ENCODE measurements at places on chromosomes 5 and 9.

- DNase-seq, result no peak
Measured at GRCh38 chr9:83986195-83986594, 5.6 kb downstream of the RMI1 start.

DNA sequence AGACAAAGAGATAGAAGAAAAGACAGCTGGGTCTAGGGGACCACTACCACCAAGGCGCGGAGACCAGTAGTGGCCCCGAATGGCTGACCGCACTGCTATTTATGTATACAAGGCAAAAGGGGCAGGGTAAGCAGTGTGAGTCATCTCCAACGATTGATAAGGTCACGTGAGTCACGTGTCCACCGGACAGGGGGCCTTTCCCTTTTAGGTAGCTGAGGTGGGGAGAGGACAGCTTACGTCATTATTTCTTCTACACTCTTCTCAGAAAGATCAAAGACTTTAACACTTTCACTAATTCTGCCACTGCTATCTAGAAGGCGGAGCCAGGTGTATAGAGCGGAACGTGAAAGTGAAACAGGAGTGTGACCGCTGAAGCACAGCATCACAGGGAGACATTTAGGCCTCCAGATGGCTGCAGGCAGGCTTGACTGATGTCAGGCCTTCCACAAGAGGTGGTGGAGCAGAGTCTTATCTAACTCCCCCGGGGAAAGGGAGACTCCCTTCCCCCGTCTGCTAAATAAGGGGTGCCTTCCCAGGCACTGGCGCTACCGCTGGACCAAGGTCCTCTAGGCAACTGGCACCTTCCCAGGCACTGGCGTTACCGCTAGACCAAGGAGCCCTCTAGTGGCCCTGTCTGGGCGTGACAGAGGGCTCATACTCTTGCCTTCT, 6.1 kb upstream of the PRR16 start:
- no peak for DNase-seq

DNA sequence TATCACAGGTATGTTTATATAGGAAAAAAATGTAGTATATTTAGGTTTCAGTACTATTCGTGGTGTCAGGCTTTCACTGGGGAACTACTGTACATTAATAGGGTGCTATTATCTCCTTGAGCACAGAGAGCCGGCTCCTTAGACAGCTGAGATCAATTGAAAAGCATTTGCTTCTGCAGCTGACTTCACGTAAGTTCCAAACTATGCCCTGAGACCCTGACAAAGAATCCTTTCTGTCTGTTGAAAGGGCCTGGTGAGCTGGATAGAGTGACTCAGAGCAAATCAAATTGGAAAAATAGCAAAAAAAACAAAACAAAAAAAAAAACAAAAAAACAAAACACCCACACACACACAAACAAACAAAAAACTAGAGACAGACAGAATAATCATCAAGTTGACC, 652.0 kb downstream of the MTRR start:
- DNase-seq, result no peak

DNA sequence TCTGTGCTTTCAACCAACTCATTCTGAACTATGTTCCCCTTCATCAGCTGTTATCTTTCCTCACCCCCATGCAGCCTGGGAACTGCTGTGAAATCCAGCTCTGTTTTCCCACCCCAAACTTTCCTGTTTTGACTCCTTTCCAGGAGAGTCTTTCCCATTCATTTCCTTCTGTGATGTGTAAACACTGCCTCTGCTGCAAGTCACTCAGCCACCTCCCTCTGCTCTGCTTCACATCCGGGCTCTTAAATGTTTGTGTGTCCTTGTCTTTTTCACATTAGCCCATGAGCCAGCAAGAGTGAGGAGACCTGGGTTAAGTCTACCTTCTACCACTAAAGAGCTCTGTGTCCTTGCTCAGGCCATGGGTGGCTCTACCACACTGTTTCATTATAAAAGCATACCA, 137.5 kb downstream of the ICE1 start:
- no peak for DNase-seq

DNA sequence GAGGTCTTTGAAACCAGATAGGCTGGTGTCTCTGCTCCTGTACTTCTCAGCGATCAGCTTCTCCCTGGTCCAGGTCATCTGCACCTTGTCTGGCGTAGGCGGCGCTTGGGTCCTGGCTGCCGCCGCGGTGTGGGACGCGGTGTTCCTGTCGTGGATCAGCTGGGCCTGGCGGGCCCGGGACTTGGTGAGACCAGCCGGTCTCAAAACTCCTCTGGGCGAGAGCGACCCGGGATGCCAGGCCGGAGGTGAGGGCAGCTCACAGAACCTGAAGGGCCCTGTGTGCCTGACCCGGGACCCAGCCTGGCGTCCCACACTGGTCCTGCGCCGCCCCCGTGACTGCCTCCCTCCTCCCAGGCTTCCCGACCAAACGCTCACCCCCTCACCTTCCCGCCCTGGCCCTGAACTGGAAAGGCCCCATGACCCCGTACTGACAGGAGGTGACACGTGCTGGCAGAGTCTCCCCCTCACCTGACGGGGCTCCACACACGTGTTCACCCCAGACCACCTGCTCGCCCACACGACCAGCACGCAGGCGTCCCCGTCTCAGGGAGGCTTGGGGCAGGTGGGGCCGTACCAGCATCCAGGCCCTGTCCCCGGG, 49.0 kb downstream of the NKD2 start:
- no peak for DNase-seq

DNA sequence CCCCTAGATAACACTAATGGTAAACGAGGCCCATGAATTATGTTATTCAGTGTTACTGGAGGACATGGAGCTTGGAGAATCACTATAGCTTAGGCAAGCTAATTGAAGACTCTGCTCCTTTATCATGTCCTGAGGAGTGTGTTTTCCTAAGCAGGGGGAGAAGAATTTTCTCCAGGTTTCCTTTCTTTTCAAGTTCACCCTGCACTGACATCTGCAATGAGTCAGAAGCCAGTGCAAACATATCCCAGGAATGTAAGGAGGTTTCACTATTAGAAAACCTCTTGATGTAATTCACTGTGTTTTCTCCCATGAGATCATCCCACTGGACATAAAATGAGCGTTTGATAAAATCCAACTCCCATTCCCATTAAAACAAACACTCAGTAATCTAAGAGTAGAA, 75.6 kb downstream of the DMRT2 start:
- DNase-seq, result no peak

DNA sequence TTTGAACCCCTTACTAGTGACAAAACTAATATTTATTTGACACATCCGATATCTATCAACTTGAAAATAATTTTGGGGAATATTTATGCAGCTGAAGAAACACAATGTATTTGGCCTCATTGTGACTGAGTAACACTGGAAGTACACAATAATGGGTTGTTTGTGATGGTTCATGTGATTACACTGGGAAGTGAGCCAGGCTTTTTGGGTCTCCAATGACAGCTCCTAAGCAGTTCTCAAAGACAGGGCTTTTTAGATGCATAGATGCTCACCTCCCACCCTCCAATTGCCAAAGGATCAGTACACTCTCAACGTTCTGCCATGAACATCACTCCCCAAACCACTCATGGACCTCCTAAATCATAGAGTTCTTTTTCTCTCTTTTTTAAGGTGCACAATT, 170.0 kb downstream of the SLC24A2 start:
- DNase-seq, result no peak

DNA sequence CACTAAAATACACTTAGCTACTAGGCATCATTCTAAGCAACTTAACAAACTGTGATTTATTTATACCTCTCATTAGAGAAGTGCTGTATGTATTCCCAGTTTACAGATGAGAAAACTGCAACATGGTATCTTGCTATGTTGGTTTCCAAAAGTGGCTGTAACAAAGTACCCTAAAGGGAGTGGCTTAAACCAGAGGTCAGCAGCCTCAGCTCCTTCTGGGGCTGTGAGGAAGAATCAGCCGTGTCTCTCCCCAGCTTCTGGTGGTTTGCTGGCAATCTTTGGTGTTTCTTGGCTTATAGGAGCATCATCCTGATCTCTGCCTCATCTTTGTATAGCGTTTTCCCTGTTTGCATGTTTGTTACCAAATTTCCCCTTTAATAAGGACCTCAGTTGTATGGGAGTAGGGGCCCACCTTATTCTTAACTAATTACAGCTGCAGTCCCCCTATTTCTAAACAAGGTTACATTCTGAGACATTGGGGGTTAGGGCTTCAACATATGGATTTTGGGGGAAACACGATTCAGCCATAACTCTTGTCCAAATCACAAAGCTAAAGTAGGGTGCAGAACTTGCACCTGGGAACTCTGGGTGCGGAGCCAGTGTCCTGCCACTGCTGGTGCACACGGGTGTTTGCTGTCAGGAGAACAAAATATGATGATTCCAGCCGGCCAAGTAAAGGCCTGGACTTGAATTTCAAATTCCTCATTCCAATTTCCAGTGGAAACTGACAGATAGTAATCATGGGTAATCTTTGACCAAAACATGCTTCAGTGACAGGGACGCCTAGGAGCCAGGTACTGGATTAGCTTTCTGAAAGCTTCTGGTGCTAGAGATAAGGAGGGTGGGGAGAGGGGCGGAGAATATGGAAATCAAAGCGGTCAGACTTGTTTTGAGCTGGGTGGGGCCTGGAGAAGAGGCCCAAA, 43.3 kb downstream of the RAI14 start:
- DNase-seq, result no peak

GRCh38 chr9:13970018-13970417, 343.9 kb downstream of the NFIB start:
- DNase-seq, result no peak

GRCh38 chr5:29214839-29215238, 1978.6 kb upstream of the CDH6 start:
- no peak for DNase-seq

DNA sequence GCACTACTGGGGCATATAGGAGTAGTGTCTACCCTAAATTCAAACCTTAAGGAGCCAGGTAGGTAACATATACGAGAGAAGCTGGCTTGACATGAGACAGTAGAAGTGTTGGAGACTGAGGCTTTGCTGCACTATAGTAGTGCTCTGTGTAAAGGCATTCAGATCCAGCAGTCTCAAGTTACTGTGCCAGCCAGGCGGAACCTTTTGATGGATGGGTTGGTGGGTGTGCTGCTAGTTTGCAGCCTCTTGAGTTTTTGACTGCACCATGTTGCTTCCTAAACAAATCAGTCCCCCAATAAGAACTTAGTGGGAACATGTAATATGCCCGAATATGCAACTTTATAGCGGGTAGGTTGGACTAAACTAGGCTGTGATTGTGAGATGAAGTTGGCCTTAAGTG, 1.5 kb downstream of the CLTA start:
- DNase-seq, result no peak

DNA sequence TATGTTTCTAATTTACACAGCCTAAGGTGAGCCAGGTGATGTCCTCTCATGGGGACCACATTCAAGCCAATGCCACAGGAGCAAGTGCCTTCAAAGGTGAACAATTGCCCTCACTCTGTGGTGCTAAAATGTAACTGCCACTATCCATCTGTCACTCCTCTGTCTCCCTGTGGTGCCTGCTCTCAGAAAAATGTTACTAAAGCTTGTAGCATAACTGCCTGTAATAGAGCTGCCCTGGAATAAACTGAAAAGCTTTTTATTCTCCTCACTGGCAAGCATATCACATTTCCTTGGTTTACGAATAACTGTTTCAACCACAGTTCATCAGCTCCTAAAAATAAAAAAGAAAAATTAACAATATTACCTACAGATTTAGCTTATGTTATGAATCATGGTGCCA, 142.4 kb downstream of the ST8SIA4 start:
- DNase-seq, result no peak

DNA sequence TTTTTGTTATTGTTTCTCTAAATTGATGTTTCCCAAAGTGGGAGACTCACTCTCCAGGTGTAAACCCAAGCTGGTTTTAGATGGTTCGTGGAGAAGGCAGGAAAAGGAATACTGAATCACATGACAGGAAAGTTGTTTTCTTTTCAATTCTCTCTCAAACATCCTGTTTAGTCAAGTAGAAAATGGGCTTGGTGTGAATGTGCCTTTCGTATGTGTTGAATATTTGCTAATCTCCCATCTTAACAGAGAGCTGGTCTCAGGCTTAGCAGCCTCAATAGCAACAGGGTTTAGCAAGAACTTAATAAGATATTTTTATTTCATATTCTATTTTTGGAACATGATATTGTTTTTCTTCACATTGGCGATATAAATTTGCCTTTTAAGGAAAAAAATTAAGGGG, 119.7 kb downstream of the INSYN2B start:
- no peak for DNase-seq

DNA sequence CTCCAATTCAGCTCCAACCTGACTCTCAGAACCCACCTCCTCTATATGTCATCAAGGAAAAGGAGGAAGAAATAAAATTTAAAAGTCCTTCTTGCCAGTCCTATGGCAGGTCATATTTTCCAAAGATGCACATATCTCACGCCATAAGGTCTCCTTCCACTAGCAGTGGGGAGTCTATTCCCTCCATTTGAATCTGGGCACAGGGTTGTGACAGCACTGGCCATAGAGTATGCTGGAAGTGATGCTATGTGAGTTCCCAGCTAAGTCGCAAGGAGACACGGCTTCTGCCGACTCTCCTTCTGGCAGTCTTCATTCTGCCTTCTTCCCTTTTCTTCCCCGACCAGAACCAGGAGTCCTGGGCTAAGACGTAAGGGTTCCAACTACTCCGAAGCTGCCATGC, 883.9 kb upstream of the DMAC1 start:
- DNase-seq, result no peak

DNA sequence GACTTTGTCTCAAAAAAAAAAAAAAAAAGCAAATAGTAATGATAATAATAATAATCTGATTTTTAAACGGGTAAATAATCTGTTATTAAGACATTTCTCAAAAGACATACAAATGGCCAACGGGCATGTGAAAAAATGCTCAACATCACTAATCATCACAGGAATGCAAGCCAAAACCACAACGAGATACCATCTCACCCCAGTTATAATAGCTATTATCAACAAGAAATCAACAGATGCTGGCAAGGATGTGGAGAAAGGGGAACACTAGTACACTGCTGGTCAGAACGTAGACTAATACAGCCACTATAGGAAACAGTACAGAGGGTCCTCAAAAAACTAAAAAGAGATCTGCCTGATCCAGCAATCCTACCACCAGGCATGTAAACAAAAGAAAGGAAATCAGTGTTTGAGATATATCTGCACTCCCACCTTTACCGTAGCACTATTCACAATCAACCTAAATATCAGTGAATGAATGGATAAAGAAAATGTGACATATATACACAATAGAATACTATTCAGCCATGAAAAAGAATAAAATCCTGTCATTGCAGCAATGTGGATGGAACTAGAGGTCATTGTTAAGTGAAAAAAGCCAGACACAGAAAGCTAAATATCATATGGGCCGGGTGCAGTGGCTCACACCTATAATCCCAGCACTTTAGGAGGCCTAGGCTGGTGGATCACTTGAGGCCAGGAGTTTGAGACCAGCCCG, 24.9 kb downstream of the VAV2 start:
- DNase-seq, result no peak

DNA sequence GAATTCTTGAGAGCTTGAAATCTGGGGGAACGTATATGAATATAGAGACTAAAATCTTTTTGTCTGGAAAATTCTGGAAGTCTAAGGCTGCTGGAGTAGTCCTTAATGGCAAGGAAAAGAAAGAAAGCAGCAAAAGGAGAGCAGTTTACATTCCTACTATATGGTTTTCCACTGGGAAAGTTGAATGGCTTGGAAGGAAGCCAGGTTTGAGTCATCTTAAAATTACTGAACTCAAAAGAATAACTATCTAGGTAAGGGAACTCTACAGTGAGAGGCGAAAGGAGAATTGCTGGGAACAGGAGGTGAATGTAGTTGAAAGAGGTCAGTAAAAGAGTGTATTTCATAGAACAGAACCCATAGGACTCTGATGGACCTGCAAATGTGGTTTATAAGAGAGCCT, 258.1 kb upstream of the EDIL3 start:
- DNase-seq, result no peak

Measured in AG09309 (cell line).